Renal cortex interstitium (tissue), 15 donors: ENCODE measurements at places on chromosomes 6 and 20.

DNA sequence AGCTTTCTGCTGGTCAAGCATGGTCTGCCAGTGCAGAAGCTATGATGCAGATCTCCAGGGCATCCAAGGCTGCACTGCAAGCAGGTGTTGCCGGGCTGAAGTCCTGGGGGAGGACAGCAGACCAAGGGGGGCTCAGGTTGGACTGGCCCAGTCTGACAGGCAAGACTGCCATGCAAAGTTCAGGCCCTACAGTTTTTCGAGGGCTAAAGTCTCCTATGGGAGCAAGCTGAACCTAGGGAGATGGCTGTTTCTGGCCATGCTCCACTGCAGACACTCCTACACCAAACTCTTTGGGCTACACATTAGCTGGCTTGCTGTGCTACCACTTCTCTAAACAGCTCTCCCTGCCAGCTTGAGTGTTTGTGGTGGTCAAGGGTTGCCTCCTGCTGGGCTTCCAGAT, 130.0 kb upstream of the SYNCRIP start:
- DNase-seq, result no peak

GRCh38 chr6:47630587-47630986, 67.8 kb upstream of the ADGRF4 start:
- no peak for DNase-seq

- DNase-seq, result no peak
These were observed 22.6 kb downstream of the B4GALT5 start for GRCh38 chr20:49690899-49691620.

GRCh38 chr6:10528158-10528981, 7.2 kb downstream of the GCNT2 start:
- DNase-seq, result no peak

DNA sequence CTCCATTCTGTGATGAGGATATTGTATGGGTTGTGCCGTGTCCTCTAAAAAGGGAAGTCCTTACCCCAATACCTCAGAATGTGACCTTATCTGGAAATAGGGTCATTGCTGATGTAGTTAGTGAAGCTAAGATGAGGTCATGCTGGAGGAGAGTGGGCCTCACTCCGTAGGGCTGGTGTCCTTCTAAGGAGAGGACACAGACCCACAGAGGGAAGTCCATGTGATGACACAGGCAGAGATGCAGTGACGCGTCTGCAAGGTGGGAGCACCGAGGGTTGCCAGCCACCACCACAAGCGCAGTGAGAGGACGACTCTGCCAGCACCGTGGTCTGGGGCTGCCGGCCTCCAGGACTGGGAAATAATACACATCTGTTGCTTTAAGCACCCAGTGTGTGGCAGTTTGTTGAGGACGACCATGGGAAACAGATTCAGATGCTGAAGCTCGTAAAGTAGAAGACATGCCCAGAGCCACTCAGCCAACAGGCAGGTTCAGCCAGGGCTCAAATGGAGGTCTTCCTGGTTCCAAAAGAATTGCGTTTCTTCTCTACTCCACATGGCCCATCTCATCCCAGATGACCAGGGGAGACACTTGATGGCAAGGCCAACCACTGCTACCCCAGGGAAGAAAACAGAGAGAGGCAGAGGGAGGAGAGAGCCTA, 59.2 kb upstream of the DUSP22 start:
- DNase-seq, result no peak

DNA sequence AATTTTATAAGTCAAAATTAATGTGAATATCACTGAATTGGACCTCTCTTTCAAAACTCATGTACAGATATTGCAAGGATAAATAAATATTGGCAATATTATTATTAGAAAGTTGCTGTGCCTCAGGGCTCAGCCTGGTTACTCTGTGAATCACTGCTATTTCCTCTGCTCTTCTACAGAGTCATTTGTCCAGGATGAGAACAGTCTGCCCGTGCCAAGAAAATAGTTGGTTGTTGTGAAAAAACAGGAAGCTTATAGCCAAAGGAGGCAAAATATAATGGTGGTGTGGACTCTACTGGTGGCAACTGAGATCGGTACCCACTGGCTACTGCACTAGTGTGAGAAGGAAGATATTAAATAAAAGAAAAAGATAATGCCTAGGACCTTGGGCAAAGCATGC, 93.6 kb downstream of the RIMS1 start:
- DNase-seq, result no peak

- no peak for DNase-seq
These were observed 54.8 kb upstream of the SCGN start for GRCh38 chr6:25596928-25597818.

GRCh38 chr6:297571-298232, 5.4 kb downstream of the DUSP22 start:
- DNase-seq, result no peak

- DNase-seq, result no peak
These were observed 9.3 kb upstream of the KCNK15 start for GRCh38 chr20:44736170-44737021.

- DNase-seq, result no peak
These were observed 55.8 kb upstream of the TAGAP start for GRCh38 chr6:159100395-159101182.

DNA sequence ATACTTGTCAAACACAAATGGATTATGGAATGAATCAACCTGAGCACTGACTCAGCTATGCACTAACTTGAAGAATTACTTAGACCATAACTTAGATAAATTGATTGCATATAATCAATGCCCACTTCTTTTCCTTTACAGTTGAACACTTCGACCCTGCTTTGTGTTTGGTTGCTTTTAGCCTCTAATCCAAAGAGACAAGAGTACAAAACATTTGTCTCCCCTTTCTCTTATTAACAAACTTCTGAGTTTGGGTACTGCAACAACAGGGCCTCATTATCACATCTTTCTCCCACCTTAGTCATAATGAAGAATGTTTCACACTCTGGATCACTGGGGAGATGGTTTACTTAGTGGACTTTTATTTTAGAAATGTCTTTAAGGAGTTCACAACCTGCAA, 2.6 kb upstream of the TAAR6 start:
- no peak for DNase-seq

DNA sequence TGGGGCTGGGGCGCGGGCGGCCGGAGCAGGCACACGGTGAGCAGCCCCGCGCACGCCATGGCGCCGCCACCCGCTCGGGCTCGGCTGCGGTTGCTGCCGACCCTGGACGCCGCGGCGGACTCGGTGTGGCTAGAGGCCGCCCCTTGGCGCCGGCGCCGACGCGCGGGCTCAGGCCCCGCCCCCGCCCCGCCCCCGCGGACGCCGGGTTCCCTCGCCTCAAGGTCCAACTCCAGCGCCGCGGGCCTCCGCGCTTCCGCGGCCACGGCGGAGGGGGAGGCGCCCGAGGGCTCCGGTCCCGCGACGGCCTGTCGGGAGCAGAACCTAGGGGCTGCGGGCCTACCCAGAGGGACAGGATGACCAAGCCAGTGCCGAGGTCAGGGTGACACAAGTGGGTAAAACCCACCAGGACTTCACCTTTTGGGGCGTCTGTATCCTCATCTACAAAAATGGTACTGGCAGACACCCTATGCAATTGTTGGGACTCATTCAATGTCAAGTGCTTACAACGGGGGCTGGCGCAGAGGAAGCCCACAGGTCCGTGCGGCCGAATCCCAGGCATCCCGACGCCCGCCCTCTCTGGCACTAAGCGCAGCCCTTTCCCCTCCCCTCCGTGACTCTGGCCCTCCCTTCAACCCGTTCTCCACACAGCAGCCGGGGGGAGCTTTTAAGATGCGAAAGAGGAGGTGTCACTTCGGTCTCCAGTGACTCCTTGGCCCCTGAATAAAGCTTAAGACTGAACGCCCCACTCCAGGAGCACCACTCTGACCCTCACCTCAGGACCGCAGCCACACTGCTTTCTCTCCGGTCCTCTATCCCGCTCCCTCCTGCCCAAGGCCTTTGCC, at the start of gene NECAB3:
Gene NECAB3, minus strand, starts transcription at position 135 of the 842 bp plus-strand sequence. Its CDS starts 76 bp downstream, at position 59.
- DNase-seq, result no peak

GRCh38 chr20:36541227-36541767, at the start of gene MYL9:
TSS of gene MYL9 (plus strand) at chr20:36541519. CDS start at chr20:36544885, 3,366 bp downstream.
- DNase-seq, result no peak

- DNase-seq, result no peak
These were observed 26.3 kb downstream of the GNL1 start for GRCh38 chr6:30530014-30530413.

DNA sequence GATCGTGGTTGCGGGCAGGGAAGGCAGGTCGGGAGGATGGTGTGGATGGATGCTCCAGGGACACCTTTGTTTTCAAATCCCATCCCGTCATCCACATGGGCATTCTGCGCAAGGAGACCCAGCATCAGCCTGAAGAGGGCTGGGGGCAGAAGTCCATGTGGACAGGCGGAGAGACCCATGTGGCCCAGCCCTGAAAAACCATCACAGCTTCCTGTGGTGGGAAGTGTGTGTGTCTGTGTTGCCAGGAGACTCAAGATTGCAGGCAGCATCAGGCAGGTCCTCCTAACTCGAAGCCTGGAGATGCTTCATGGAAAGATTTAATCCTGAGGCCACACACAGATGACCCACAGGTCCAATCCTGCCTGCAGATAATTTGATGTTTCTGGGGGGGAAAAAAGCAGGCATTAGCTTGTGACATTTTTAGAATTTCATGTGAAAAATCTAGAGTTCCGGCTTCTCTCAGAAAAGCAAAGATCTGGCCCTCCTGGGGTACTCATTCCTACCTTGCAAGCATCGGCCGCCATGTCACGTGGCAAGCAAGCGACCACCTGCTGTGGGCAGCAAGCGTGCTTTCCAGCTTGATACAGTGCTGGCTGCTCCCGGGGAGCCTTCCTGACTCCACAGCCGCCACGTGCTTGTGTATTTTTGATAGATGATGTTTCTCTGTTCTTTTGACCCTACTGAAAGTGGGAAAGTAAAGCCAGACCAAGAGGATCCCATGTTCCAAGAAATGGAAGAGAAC, 25.8 kb downstream of the BCAS4 start:
- no peak for DNase-seq

- DNase-seq, result no peak
These were observed 3.8 kb downstream of the BCAS4 start for GRCh38 chr20:50798650-50799049.

DNA sequence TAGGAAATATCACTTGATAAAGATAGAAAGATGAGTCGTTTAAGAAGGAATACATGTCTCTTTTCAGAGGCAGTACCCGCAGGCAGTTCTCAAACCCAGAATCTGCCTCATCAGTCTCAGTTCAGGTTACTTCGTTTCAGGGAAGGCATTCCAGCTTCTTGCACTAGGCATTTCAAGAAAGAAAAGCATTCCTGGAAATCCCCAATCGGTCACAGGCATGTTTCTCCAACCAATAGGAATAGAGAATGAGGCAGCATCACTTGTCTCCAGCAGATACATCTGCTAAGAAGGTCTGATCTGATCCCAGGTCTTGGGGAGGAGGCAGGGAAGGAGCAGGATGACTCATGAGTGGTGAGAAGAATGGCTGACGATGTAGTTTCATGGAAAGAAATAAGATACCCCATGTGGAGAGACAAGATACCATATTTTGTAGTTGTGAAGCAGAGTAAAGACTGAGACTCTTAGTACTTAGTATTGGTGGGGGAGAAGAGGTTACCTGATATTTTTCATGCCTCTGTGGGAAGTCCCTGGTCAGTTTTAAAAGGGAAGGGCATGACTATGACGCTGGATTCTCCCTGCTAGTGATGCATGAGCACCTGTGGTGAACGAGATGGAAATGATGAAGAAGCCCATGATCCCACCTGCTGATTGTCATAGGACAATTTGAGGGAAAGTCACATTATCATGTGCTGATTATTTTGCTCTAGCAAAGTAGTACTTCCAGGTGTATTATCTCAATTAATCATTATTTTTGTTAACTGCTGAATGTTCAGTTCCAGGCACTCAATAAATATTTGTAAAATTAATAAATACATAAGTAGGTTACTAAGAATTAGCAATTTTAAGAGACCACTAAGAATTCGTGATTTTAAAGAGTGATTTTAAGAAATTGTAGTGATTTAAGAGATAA, 20.3 kb upstream of the HLA-DRB1 start:
- DNase-seq, result peak; percentile 82

- DNase-seq, result no peak
These were observed 67.4 kb upstream of the LOC128125822 start for GRCh38 chr6:63504777-63505384.

DNA sequence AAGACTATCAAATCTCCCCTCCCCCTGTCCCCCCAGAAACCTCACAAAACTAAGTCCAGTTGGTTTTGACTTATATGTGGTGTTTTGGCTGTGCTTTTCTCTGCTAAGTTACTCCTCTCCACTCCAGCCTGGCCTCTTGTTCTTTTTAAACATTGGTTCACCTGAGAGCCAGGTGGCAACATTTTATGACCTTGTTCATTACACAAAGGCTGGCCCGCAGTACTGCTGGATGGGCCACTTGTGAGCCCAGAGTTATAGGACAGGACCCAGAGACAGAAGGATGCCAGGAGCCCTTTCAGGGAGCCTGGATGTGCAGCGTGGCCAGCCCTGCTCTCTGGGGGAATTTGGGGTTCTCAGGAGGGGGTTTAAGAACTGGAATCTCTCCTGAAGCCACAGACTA, 90.0 kb downstream of the RAMACL start:
- DNase-seq, result no peak

DNA sequence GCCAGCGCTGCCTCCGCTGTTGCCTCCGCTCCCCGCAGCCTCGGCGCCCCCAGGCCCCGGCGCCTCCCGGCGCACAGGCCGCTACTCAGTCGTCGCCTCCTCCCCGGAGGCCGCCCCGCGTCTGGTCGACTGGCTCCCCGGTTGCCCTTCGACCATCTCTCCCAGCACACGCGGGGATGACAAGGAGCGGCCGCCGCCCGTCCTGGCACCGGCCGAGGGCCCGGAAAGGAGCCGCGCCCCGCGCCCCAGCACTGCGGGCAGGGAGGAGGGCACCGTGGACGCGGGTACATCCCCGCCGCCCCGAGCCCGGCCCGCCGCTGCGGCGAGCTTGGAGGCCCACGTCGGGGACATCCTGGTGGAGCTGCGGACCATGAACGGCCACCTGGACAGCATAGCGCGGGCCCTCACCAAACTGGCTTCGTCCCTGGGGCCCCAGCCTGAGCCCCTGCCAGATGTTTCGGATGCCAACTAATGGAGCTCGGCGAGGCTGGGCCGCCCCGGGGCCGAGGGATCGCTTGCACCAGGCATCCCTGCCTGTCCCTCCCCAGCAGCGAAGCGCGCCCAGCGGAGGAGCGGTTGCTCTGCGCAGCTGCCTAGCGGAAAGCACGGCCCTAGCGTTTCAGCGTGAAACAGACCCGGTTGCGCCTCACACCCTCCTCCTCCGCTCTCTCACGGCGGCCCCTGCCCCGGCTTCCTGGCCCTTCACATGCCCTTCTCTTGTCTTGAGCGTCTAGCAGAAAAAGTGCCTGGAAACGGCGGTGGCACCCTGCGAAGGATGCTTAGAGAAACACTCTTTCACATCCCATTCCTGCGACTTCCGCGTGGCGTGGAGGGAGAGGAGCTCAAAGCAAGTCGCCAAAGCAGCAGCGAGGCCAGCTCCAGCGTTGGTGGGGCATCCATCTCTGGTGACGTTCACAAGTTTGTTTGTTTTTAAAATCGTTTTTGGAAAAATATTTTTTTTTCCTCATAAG, 285.8 kb upstream of the SUPT3H start:
- peak; percentile 38 for DNase-seq
